ENCODE measurements at places on chromosomes 5 and 9. TPM values are rescaled to one million over a fixed set of nuclear protein-coding genes. Genes with fewer than 3 reads are reported as not detected.
A peak's percentile ranks its signal among the peaks of the same experiment; 100 is the strongest.

- H3K27me3 ChIP-seq = no peaks in the 10 kb centered on the region
- peak overlapping the region; percentile 33 for H3K27ac ChIP-seq
- no peak for DNase-seq
- H3K36me3 ChIP-seq = peaks cover 13% of the 10 kb centered on the region
- H3K4me3 ChIP-seq = no peak overlapping the region
Measured at GRCh38 chr9:81591791-81592190, 97.6 kb downstream of the TLE1 start.

DNA sequence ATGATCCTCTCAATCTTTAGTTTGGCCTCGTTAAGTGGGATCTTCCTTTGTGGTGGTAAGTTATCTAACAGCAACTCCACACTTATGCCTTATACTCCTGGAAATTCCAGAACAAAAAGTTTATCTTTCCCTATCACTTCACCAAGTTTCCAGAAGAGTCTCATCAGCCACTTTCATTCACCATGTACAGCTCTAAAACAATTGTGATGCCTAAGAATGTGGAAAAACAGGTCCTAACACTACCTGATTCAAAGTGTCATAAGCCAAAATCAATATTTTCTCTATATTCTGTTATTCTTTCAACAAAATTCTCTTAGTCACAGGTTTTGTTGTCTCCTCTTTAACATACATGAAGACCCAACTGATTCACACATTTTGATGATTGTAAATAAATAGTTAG lies 342.4 kb upstream of the TYRP1 start:
- no peak overlapping the region for H3K4me3 ChIP-seq
- H3K27me3 ChIP-seq = no peaks in the 10 kb centered on the region
- no peaks in the 10 kb centered on the region for H3K4me1 ChIP-seq
- no peak overlapping the region for H3K27ac ChIP-seq
- no peak for DNase-seq
- no peaks in the 10 kb centered on the region for H3K36me3 ChIP-seq

DNA sequence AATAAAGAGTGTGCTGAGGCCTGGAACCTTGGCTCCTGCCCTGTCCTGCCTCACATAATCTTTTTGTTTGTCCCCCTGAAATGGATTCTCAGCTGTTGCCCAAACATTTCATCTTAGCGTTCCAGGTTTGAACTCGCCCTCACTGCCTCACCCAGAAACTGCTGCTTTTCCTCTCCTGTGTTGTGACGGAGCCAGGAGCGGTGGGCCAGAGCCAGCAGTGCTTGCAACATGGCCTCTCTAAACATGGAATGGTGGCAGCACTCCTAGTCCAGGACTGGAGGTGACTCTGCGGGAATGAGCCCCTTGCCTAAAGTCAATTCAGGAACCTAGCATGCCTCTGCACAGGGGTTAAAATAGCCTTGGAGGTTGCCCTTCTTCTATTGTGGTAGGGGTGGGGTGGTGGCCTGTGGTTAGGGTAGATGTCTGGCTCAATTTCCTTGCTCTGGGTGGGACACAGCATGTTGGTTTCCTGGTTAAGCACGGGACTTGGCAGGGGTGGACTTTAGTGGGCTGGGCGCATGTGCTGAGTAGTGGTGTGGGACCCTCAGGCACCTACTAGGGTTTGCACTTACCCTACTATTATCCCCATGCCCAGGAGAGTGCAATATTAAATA lies 101.6 kb downstream of the SLC25A46 start:
- no peak overlapping the region for H3K4me3 ChIP-seq
- no peaks in the 10 kb centered on the region for H3K27me3 ChIP-seq
- H3K36me3 ChIP-seq = no peaks in the 10 kb centered on the region
- no peak overlapping the region for H3K27ac ChIP-seq

DNA sequence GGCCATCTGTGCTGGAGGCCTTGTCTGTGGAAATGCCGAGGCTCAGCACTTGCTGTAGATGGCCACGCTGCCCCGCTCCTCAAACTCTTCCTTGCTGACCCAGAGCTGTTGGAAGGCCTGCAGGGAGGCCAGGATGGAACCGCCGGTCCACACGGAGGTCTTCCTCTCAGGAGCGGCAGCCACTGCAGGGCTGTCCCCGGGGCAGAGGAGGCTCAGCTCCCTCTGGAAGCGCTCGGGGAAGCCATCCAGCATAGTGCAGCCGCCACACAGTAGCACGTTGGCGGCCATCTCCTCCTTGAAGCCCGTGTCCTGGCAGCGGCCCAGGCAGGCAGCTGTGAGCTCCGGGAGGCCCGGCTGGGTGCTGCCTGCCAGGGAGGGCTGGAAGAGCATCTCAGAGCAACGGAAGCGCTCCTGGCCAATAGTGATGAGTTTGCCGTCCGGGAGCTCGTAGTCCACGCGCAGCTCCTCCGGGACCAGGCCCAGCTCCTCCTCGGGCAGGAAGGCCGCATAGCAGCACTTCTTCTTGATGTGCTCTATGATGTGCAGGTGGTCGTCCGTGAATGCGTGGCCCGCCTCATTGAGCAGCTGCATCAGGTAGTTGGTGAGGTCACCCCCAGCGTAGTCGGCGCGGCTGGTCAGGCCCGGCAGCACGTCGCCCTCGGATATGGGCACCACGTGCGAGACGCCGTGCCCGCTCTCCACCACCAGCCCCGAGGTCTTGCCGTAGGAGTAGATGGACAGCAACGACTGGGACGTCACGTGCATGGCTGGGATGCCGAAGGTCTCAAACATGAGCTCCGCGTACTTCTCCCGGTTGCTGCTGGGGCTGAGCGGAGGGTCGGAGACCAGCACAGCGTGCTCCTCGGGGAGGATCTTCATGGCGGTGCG lies 901 bp downstream of the ACTL7B start:
- H3K36me3 ChIP-seq = no peaks in the 10 kb centered on the region
- no peak overlapping the region for H3K4me3 ChIP-seq
- no peak overlapping the region for H3K27ac ChIP-seq

- H3K4me1 ChIP-seq = peaks cover 33% of the 10 kb centered on the region
- no peak for DNase-seq
- H3K27ac ChIP-seq = no peak overlapping the region
Measured at GRCh38 chr9:35487081-35487480, 2.8 kb upstream of the RUSC2 start.

GRCh38 chr5:132651838-132652469 lies 6.0 kb upstream of the IL13 start:
- DNase-seq = peak; percentile 55
- H3K36me3 ChIP-seq = no peaks in the 10 kb centered on the region
- H3K4me3 ChIP-seq = no peak overlapping the region
- H3K27ac ChIP-seq = no peak overlapping the region
- H3K27me3 ChIP-seq = peaks cover 13% of the 10 kb centered on the region
- peaks cover 14% of the 10 kb centered on the region for H3K4me1 ChIP-seq

GRCh38 chr5:32687499-32687831 lies 23.7 kb upstream of the NPR3 start:
- no peaks in the 10 kb centered on the region for H3K27me3 ChIP-seq
- H3K27ac ChIP-seq = no peak overlapping the region
- no peak overlapping the region for H3K4me3 ChIP-seq
- peaks cover 19% of the 10 kb centered on the region for H3K4me1 ChIP-seq

Gene FOXD4L4
- total RNA-seq = not detected

Gene GZMA
- 0.40 TPM for total RNA-seq

Gene KIF4B
- not detected for total RNA-seq

Gene DMRT2
- total RNA-seq = 0.58 TPM

Gene DOK3
- total RNA-seq = 15.2 TPM
